ENCODE measurements at places on chromosomes 2 and 18.

DNA sequence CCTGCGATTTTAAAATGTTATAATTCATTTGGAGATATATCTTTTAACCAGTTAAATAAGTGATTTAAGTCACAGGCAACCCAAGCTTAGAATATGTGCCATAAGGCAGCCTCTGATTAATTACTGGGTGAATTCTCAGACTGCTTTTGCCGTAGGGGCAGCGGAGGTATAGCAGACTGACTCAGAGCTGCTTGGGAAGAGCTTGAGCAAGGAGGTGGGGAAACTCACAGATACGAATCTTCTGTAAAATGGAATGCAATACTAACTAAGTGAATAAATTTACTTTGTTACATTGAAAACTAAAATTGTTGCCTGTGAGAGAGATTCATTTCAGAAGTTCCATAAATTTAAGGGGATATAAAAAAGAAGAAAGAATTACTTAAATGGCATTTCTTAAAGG is 115.4 kb downstream of the KYNU start:
- no peak for DNase-seq

- DNase-seq: no peak
These were observed 164.6 kb downstream of the RTP5 start for GRCh38 chr2:242034138-242034537.

GRCh38 chr2:132503701-132504100 is 87.1 kb downstream of the GPR39 start:
- no peak for DNase-seq

- DNase-seq: no peak
These were observed 43.4 kb upstream of the DNAJC10 start for GRCh38 chr2:182672466-182673165.

DNA sequence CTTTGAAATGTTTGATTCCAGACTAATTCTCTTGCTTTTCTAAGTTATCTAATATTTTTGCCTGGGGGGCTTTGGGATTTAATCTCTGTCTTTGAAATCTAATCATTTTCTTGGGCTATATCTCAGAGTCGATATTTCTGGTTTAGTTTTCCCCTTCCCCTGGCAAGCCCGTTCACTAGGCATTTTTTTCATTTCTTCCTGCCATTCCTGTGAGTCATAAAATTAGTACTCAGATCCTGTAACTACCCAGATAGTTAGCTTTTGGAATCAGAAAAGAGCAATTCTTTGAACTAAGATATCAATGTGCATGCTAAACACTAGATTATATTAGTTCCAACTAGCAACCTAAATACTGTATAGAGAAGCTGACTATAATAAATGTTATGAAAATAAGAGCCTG is 29.4 kb upstream of the RNF149 start:
- no peak for DNase-seq

GRCh38 chr2:233544200-233544610 is 22.4 kb downstream of the USP40 start:
- DNase-seq: no peak

GRCh38 chr2:100206731-100207255 is 64.4 kb upstream of the AFF3 start:
- DNase-seq: no peak

DNA sequence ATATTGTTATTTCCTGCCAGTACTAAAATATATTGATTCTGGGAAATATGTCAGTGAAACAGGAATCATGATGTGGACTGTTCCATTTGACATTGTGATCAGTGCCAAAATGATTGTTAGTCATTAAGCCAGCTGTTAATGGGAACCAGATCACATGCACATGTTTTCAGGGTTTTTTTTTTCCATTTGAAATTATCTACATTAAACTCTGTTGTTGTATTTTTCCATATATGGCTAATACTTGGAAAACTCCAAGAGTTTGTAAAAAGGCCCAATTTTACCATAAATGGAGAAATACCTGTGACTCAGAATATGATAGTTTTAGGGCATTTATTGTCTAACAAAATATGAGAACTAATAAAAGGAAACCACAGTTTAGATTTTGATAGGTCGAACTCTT is 13.4 kb downstream of the ITGAV start:
- DNase-seq: no peak

DNA sequence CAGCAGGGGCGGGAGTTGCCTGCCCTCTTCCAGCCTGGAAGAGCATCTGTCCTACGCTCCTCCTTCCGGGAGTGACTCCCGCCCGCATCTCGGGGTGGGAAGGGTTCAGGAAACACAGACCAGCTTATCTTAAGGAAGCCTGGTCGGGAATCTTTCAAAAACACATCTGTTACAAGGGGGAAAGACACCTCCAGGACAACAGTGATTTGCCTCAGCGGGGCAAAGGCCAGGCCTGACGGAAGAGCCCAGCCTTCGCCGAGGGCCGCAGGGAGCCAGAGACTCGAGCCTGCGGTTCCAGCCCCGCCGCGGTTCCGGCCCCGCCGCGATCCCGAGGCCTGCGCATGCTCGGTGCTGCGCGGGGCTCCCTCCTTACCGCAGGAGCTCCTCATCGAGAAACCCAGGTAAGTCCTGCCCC is 38.1 kb upstream of the TGIF1 start:
- no peak for DNase-seq

DNA sequence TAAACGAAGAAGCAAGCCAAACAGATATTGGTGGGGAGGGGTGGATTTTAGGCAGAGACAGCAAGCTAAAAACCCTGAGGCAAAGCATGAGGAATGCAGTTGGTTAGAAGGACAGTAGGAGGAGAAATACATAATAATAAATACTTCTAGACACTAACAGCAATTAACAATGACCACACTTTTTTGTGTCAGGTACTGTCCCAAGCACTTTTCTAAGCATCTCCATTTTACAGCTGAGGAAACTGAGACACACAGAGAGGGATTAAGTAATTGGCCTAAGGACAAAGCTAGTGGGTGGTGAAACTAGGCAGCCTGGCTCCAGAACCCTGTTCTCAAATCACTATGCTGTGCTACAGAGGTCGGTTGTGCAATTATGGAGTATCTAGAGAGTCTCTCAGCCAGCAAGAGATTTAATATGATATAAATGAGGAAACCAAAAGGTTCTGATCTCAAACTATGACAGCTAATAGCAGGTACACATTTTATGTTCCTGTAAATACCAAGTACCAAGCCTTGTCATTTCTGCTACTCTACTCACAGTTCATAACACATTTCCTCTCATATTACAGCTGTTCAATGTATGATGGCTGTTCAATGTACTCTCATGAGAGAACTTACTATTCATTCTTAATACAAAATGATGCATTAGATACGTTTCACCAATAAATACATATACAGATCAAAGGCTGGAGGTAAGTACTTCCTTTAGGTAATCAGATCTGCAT is 5.3 kb downstream of the MAP4K3 start:
- no peak for DNase-seq

GRCh38 chr2:209529579-209529978 is 105.7 kb downstream of the MAP2 start:
- DNase-seq: no peak

DNA sequence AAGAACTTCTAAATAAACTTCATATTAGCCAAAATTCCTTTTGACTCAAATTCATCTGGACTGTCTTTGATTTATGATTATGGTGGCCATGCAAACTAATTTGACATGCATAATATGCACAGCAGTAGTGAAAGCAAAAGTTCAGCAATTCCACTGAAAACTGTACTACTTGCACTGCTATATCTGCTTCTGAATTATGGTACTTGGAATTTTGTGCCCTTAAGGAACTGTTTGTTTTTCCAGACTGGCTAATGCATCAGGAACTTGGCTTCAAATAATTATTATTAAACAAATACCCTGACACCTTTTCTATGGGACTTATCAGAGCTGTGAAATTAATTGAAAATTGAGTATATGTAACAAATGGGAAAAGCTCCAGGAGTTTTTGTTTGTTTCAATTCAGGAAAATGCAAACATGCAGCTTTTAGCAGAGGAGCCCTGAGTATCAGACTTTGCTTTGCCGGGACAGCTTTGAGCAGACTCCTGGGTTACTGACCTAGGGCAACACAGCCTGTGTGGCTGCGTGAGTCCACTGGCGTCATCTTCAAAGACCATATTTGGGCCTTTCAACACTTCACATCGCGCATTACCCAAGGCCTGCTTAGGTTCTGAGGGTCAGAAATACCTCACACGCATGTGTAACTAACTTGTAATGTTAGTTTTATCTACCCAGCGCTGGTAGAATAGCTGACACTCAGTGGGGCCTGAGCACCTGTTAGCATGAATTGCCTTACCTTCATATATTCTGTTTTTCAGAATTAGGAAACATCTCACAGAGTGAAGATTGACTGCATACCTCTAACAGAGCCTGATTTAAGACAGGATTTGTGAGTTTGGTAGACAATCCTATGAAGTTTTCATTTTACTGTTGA is 35.4 kb downstream of the CFAP221 start:
- DNase-seq: no peak

- DNase-seq: no peak
These were observed 229.6 kb downstream of the LPIN1 start for GRCh38 chr2:11976073-11976472.

Measured in SHP77 (cell line).